Effector memory CD4-positive, alpha-beta T cell (primary cell): ENCODE measurements at places on chromosomes 2 and 18.

- H3K36me3 ChIP-seq, result no peaks in the 10 kb centered on the region
- peak; percentile 17 for DNase-seq
- H3K4me3 ChIP-seq, result no peak overlapping the region
Observed at GRCh38 chr2:204027091-204027490, 90.5 kb downstream of the ICOS start.

GRCh38 chr2:126303113-126303512, 352.8 kb upstream of the GYPC start:
- no peaks in the 10 kb centered on the region for H3K27me3 ChIP-seq
- DNase-seq, result no peak
- no peaks in the 10 kb centered on the region for H3K4me1 ChIP-seq
- no peaks in the 10 kb centered on the region for H3K36me3 ChIP-seq
- no peak overlapping the region for H3K27ac ChIP-seq

DNA sequence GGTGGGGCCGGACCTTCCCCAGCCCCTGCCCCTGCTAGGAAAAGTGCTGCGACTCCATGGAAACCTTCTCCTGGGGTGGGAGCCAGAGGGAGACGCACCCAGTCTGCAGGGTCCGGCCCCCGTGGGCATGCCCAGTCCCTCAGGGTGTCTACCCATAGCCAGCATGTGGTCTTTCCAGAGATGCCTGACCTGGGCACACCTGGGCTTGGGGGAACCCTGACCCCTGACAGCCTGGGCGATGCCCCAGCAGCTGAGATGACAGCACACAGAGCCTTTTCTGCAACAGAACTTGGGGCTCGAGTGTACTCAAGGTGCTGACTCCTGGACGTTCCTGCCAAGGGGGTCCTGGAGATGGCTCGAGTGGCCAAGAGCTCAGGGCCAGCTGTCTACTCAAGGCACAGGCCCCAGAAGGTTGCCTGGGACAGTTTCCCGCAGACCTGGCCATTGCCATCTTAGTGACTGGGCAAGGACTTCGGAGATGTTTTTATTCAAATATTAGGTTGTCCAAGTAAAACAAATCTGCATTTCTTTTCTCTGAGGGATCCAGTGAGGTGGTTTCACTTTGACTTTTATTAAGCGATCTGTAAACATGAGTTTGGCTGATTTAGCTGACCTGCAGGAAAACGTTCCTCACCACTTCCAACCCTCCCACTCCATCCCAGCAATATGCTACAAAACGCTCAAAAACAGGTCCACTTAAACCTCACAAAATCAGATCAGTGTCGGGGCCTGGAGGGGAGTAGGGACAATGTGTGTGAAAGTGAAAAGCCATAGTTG, 228.0 kb downstream of the EIPR1 start:
- H3K4me1 ChIP-seq, result no peaks in the 10 kb centered on the region
- H3K27ac ChIP-seq, result no peak overlapping the region
- H3K36me3 ChIP-seq, result no peaks in the 10 kb centered on the region
- H3K4me3 ChIP-seq, result no peak overlapping the region

GRCh38 chr2:189628817-189629530, 32.3 kb upstream of the ASNSD1 start:
- DNase-seq, result no peak
- no peak overlapping the region for H3K4me3 ChIP-seq

- H3K4me1 ChIP-seq, result no peaks in the 10 kb centered on the region
- no peaks in the 10 kb centered on the region for H3K27me3 ChIP-seq
Observed at GRCh38 chr18:35143622-35144596, 96.9 kb upstream of the ZNF397 start.

DNA sequence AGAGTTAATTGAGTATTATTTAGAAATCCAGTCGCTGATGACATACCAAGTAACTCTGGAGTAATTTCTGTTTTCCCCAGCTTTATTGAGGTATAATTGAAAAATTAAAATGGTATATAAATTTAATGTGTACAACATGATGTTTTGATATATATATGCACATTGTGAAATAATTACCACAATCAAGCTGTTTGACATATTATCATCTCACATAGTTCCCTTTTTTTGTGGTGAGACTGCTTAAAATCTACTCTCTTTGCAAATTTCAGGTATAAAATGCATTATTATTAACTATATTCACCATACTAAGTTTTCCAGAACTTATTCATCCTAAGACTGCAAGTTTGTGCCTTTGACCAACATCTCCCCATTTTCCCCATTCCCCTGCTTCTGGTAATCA, 25.0 kb upstream of the SPAG16 start:
- H3K4me1 ChIP-seq, result no peaks in the 10 kb centered on the region
- H3K36me3 ChIP-seq, result no peaks in the 10 kb centered on the region
- H3K27ac ChIP-seq, result no peak overlapping the region
- H3K4me3 ChIP-seq, result no peak overlapping the region
- no peak for DNase-seq
- H3K27me3 ChIP-seq, result no peaks in the 10 kb centered on the region

GRCh38 chr2:234835738-234836137, 116.1 kb upstream of the SH3BP4 start:
- DNase-seq, result no peak
- H3K36me3 ChIP-seq, result no peaks in the 10 kb centered on the region
- H3K27ac ChIP-seq, result no peak overlapping the region
- no peaks in the 10 kb centered on the region for H3K27me3 ChIP-seq
- H3K4me1 ChIP-seq, result no peaks in the 10 kb centered on the region

DNA sequence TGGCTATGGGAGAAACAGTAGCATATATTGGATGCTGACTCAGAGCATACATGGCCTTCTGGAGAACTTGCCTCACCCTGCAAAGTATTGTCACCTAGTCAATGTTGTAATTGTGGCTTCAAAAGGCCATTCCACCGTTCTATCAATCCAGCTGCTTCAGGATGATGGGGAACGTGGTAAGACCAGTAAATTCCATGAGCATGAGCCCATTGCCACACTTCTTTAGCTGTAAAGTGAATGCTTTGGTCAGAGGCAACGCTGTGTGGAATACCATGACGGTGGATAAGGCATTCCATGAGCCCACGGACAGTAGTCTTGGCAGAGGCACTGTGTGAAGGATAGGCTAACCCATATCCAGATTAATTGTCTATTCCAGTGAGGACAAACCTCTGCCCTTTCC, 1300.1 kb upstream of the ACVR2A start:
- no peak for DNase-seq
- H3K36me3 ChIP-seq, result no peaks in the 10 kb centered on the region
- no peaks in the 10 kb centered on the region for H3K27me3 ChIP-seq
- H3K4me3 ChIP-seq, result no peak overlapping the region
- no peak overlapping the region for H3K27ac ChIP-seq

- H3K27ac ChIP-seq, result no peak overlapping the region
- no peaks in the 10 kb centered on the region for H3K27me3 ChIP-seq
- H3K4me1 ChIP-seq, result no peaks in the 10 kb centered on the region
- H3K36me3 ChIP-seq, result no peaks in the 10 kb centered on the region
- DNase-seq, result no peak
Observed at GRCh38 chr2:133573491-133574162, 5.4 kb upstream of the NCKAP5 start.

DNA sequence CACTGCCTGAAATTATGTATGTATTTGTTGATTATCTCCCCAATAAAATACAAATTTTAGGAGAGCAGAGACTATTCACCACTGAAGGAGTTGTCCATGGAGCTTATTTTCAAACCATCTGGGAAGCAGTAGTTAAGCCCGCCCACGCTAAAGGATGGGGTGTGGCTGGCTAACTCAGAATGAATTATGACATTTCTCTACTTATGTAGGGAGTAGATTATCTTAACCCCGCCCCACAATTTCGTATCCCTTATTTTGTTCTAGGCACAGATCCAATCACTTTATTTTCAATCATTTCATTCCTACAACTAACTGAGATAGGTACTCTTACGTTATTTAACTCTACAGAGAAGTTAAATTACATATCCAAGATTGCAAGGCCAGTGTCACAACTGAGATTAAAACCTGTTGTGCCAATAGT, 1.4 kb upstream of the LAPTM4A start:
- H3K36me3 ChIP-seq, result no peaks in the 10 kb centered on the region
- no peak for DNase-seq
- H3K4me1 ChIP-seq, result peaks cover 11% of the 10 kb centered on the region

DNA sequence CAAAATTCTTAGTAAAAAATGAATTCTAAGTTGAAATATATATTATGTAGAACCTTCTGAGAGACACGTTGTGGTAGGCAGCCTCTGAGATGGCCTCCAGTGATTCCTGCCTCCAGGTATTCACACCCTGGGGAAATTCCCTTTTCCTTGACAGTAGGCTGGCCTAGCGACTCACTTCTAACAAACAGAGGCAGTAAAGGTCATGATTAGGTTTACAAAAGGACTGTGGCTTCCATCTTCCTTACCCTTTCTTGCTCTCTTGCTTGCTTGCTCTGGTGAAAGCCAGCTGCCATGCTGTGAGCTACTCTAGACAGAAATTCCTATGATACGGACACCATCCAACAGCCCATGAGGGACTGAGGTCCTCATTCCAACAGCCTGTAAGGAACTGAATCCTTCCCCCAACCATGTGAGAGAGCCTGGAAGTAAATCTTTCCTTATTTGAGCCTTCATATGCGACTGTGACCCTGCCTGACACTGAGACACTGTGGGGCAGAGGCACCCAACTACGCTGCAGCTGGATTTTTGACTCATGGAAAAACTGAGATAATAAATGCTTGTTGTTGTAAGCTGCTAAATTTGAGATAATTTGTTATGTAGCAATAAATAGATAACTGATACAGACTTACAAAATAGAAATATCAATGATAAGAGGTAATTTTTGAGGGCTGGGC, 32.7 kb upstream of the SERTAD2 start:
- no peaks in the 10 kb centered on the region for H3K4me1 ChIP-seq
- no peaks in the 10 kb centered on the region for H3K27me3 ChIP-seq
- no peaks in the 10 kb centered on the region for H3K36me3 ChIP-seq
- DNase-seq, result no peak
- no peak overlapping the region for H3K27ac ChIP-seq

GRCh38 chr2:116915673-116916072, 898.8 kb upstream of the DDX18 start:
- no peaks in the 10 kb centered on the region for H3K36me3 ChIP-seq
- no peak overlapping the region for H3K4me3 ChIP-seq
- H3K27ac ChIP-seq, result no peak overlapping the region

DNA sequence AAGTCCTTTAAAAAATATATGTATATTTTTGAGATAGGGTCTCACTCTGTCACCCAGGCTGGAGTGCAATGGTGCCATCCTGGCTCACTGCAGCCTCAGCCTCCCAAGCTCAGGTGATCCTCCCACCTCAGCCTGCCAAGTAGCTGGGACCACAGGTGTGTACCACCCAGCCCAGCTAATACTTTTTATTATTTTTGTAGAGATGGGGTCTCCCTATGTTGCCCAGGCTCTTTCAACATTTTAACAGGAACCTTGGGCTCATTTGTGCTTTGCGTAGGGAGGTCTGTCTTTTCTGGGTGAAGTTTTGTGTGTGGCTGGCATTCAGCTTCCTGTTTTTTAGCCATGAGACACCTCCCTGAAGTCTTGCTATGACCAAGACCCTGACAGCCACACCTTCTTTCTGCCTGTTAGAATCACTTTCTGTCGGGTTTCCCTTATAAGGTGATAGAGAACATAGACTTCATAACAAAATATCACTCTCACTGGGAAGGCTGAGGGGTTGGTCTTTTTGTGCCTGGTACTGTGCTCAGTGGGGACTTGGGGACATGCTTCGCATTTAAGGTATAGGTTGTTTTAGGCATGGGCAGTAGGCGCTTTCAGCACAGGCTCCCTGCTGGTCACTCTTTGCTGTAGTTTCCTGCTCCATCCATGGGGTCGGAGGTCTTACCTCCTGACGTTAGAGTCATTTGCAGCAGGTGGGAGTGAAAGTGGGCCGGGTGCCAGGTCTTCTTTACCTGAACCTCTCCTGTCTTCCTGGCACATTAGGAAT, 3.4 kb downstream of the RAB31 start:
- no peaks in the 10 kb centered on the region for H3K36me3 ChIP-seq
- H3K4me1 ChIP-seq, result peaks cover 8% of the 10 kb centered on the region
- peaks cover 12% of the 10 kb centered on the region for H3K27me3 ChIP-seq
- H3K4me3 ChIP-seq, result no peak overlapping the region

GRCh38 chr18:42564761-42565160, 550.7 kb downstream of the RIT2 start:
- no peaks in the 10 kb centered on the region for H3K27me3 ChIP-seq
- no peak for DNase-seq
- H3K36me3 ChIP-seq, result no peaks in the 10 kb centered on the region
- H3K4me3 ChIP-seq, result no peak overlapping the region
- H3K27ac ChIP-seq, result no peak overlapping the region

- H3K4me3 ChIP-seq, result peak overlapping the region; percentile 79
- no peak for DNase-seq
- H3K27me3 ChIP-seq, result no peaks in the 10 kb centered on the region
- H3K27ac ChIP-seq, result peak overlapping the region; percentile 23
- peaks cover 14% of the 10 kb centered on the region for H3K4me1 ChIP-seq
Observed at GRCh38 chr2:157877761-157878400, 1.8 kb upstream of the ACVR1 start.

DNA sequence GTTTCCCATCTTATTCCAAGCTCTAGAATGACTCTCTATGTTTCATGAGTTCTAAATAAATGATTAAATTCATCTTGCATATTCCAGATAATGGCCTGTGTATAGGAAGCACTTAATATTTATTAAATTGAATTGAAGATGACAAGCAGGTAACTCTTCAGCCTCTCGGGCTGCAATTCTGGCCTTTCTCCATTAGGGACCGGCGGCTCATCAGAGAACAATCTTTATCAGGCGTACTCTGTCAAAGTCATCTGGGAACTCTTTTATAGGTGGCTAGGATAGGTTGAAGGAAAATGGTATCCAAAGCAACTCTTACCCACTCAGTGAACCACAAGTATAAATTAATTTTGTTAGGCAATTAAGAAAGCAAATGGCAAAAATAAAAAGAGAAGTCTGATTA, 308.5 kb downstream of the NOL4 start:
- no peak overlapping the region for H3K27ac ChIP-seq
- no peak overlapping the region for H3K4me3 ChIP-seq
- H3K4me1 ChIP-seq, result no peaks in the 10 kb centered on the region
- no peaks in the 10 kb centered on the region for H3K36me3 ChIP-seq
- DNase-seq, result no peak
- no peaks in the 10 kb centered on the region for H3K27me3 ChIP-seq

GRCh38 chr18:74476140-74476539, 19.0 kb upstream of the DIPK1C start:
- no peaks in the 10 kb centered on the region for H3K27me3 ChIP-seq
- H3K27ac ChIP-seq, result no peak overlapping the region
- H3K4me1 ChIP-seq, result no peaks in the 10 kb centered on the region
- H3K4me3 ChIP-seq, result no peak overlapping the region
- no peaks in the 10 kb centered on the region for H3K36me3 ChIP-seq
